ENCODE measurements at places on chromosomes 1 and 21.
A peak's percentile ranks its signal among the peaks of the same experiment; 100 is the strongest.

DNA sequence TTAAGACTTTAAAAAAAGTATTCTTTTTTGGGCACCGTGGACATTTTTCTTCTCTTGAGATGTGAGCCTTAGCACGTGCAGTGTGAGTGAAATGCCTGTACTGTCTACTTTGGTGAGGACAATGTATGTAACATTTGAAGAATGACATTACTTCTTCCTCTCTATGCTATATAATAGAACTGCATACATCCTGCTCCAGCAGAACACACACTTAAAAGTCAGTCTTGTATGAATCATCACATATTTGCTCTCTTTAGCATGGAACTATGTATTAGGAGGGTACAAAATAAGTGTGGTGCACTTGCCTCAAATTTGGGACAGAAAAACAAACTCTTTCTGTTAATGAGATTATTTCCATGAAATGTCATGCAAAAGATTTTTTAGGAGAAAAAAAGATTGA, 358.4 kb upstream of the SGIP1 start:
- H3K4me3 ChIP-seq, result no peak overlapping the region
- no peaks in the 10 kb centered on the region for H3K36me3 ChIP-seq
- DNase-seq, result no peak

DNA sequence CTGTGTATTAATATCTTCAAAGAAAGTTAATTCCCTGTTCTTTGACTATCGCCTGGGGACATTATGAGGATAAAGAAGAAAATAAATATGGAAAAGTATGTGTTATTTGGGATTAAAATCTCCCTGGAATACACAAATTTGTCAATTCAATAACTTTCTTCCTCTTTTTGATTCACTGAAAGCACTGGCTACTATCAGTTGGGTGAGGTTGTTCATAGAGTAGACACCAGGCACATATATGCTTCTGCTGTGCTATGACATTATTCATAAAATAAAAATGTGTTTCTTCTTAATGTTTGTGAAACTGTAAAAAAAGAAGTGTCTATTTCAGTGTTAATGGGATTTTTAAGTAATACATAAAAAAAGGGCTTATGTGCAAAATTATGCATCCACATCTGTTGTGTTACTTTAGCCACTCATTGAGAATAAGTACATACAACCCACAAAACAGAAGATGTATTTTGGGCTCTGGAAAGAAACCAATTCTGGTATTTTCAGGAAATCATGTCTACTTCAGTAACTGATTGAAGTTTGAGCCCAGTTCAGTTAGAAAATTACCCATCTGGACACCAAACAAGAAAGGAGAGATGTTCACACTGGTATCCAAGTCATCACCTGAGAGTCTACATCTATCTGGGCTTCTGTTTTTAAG, 169.4 kb downstream of the GABPA start:
- H3K36me3 ChIP-seq, result no peaks in the 10 kb centered on the region
- H3K4me3 ChIP-seq, result no peak overlapping the region
- H3K27me3 ChIP-seq, result no peaks in the 10 kb centered on the region
- H3K27ac ChIP-seq, result no peak overlapping the region

- no peak for DNase-seq
- no peak overlapping the region for H3K27ac ChIP-seq
- no peaks in the 10 kb centered on the region for H3K36me3 ChIP-seq
- H3K27me3 ChIP-seq, result peaks cover 43% of the 10 kb centered on the region
- H3K4me1 ChIP-seq, result no peaks in the 10 kb centered on the region
Observed at GRCh38 chr1:17246971-17247370, 1.9 kb upstream of the PADI3 start.

GRCh38 chr1:76705560-76705959, 161.7 kb upstream of the ST6GALNAC5 start:
- no peaks in the 10 kb centered on the region for H3K36me3 ChIP-seq
- H3K4me1 ChIP-seq, result no peaks in the 10 kb centered on the region
- DNase-seq, result no peak
- no peak overlapping the region for H3K4me3 ChIP-seq
- H3K27me3 ChIP-seq, result no peaks in the 10 kb centered on the region

- no peaks in the 10 kb centered on the region for H3K4me1 ChIP-seq
- no peaks in the 10 kb centered on the region for H3K36me3 ChIP-seq
- H3K4me3 ChIP-seq, result no peak overlapping the region
- H3K27ac ChIP-seq, result no peak overlapping the region
- H3K27me3 ChIP-seq, result no peaks in the 10 kb centered on the region
- no peak for DNase-seq
Observed at GRCh38 chr1:192506741-192507155, 68.8 kb upstream of the RGS1 start.

GRCh38 chr1:203672346-203672745, 45.7 kb downstream of the ATP2B4 start:
- H3K27me3 ChIP-seq, result no peaks in the 10 kb centered on the region
- H3K36me3 ChIP-seq, result no peaks in the 10 kb centered on the region
- peak; percentile 93 for DNase-seq
- H3K4me3 ChIP-seq, result no peak overlapping the region
- peaks cover 100% of the 10 kb centered on the region for H3K4me1 ChIP-seq
- peak overlapping the region; percentile 87 for H3K27ac ChIP-seq

DNA sequence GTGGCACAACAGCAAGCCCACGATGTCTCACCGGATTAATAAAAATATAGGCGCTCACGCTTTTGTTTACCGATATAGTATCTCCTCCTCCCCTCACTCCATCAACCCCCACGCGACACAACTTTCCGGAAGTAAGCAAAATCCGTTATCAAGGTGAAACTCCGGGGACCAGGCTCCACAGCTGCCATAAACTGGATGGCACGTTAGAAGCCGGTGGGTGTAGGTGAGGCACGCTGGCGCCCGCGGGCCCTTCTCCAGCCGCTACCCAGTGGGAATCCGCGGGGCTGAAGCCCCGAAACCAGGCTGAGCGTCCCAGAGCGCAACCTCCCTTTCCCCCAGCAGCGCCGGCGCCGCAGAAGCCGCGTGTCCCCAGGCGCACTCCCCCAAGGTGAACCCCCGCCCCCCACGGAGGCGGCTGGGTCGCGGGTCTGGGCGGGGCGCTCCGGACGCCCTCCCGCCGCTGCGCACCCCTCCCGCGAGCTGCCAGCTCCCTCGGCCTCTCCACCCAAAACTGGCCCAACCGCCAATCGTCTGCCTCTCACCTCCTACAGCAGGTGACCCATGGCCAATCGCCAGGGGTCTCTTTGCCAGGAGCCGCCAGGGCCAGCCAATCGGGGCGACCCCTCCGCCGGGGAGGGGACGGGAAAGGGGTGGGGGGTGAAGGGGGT, 112.4 kb downstream of the OSBPL9 start:
- no peaks in the 10 kb centered on the region for H3K36me3 ChIP-seq
- peaks cover 39% of the 10 kb centered on the region for H3K4me1 ChIP-seq
- peak; percentile 96 for DNase-seq

DNA sequence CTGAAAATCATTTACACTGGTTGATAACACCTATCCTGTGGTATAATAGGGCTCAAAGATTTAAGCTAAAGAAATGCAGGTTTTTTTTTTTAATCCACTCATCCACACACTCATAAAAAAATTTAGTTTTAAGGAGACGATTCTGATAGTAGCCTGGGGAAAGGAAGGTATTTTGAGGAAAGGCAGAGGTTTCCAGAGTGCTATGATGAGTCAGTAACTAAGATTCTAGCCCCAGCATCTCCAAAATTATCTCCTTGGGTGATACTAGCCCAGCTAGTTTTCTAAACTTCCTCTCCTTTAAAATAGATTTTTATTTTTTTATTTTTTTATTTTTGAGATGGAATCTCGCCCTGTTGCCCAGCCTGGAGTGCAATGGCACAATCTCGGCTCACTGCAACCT, 20.7 kb downstream of the ASAP3 start:
- DNase-seq, result no peak
- no peak overlapping the region for H3K4me3 ChIP-seq
- no peaks in the 10 kb centered on the region for H3K4me1 ChIP-seq
- no peaks in the 10 kb centered on the region for H3K36me3 ChIP-seq

GRCh38 chr1:177048314-177049069, 116.0 kb downstream of the ASTN1 start:
- H3K27me3 ChIP-seq, result no peaks in the 10 kb centered on the region
- H3K4me1 ChIP-seq, result no peaks in the 10 kb centered on the region
- no peak for DNase-seq

- peaks cover 35% of the 10 kb centered on the region for H3K36me3 ChIP-seq
- no peaks in the 10 kb centered on the region for H3K27me3 ChIP-seq
- no peak for DNase-seq
- H3K27ac ChIP-seq, result no peak overlapping the region
- H3K4me3 ChIP-seq, result no peak overlapping the region
- H3K4me1 ChIP-seq, result peaks cover 32% of the 10 kb centered on the region
Observed at GRCh38 chr1:226073184-226073950, 10.9 kb downstream of the H3-3A start.

- no peaks in the 10 kb centered on the region for H3K36me3 ChIP-seq
- no peak overlapping the region for H3K27ac ChIP-seq
- H3K27me3 ChIP-seq, result peaks cover 4% of the 10 kb centered on the region
- H3K4me1 ChIP-seq, result peaks cover 45% of the 10 kb centered on the region
- H3K4me3 ChIP-seq, result no peak overlapping the region
Observed at GRCh38 chr1:233340966-233341516, 13.5 kb downstream of the MAP3K21 start.

GRCh38 chr1:63917571-63918417, 144.0 kb downstream of the ROR1 start:
- H3K4me1 ChIP-seq, result peaks cover 67% of the 10 kb centered on the region
- H3K36me3 ChIP-seq, result no peaks in the 10 kb centered on the region
- H3K27me3 ChIP-seq, result no peaks in the 10 kb centered on the region
- no peak overlapping the region for H3K4me3 ChIP-seq
- H3K27ac ChIP-seq, result peak overlapping the region; percentile 56

GRCh38 chr1:73821520-73821919, 376.5 kb downstream of the LRRIQ3 start:
- no peak overlapping the region for H3K27ac ChIP-seq
- DNase-seq, result no peak
- H3K4me1 ChIP-seq, result no peaks in the 10 kb centered on the region
- no peaks in the 10 kb centered on the region for H3K27me3 ChIP-seq
- H3K4me3 ChIP-seq, result no peak overlapping the region
- no peaks in the 10 kb centered on the region for H3K36me3 ChIP-seq

GRCh38 chr1:40948741-40949443, 30.6 kb upstream of the CTPS1 start:
- H3K4me1 ChIP-seq, result peaks cover 16% of the 10 kb centered on the region
- peaks cover 9% of the 10 kb centered on the region for H3K27me3 ChIP-seq
- no peaks in the 10 kb centered on the region for H3K36me3 ChIP-seq
- H3K27ac ChIP-seq, result no peak overlapping the region

GRCh38 chr1:221138516-221138915, 259.3 kb downstream of the HLX start:
- H3K27me3 ChIP-seq, result no peaks in the 10 kb centered on the region
- H3K4me3 ChIP-seq, result no peak overlapping the region
- H3K27ac ChIP-seq, result no peak overlapping the region
- DNase-seq, result no peak
- H3K36me3 ChIP-seq, result no peaks in the 10 kb centered on the region
- no peaks in the 10 kb centered on the region for H3K4me1 ChIP-seq

DNA sequence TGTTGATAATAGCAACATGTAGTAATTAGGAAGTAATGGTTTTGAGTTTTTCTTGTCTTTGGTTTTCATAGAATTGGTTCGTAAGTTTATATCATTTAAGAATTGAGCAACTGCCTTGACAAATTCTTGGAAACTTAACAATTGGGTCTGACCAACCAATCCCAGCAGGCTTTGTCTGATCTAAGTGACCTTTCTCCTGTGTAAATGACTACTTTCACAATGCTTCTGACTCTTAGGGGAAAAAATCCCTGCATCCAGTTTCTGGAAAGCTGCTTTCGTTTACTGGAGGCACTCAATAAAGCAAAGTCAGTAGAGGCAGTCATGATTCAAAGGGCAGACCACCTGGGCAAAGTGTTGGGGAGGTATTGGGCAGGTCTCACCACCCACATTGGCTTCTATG, 303.6 kb upstream of the FAM78B start:
- H3K4me1 ChIP-seq, result no peaks in the 10 kb centered on the region
- no peak overlapping the region for H3K4me3 ChIP-seq
- no peak for DNase-seq
- H3K36me3 ChIP-seq, result no peaks in the 10 kb centered on the region
- no peak overlapping the region for H3K27ac ChIP-seq

- H3K27ac ChIP-seq, result peak overlapping the region; percentile 24
- DNase-seq, result no peak
- no peaks in the 10 kb centered on the region for H3K36me3 ChIP-seq
- no peaks in the 10 kb centered on the region for H3K27me3 ChIP-seq
- H3K4me1 ChIP-seq, result no peaks in the 10 kb centered on the region
Observed at GRCh38 chr1:40352126-40352525, 21.4 kb upstream of the SMAP2 start.

DNA sequence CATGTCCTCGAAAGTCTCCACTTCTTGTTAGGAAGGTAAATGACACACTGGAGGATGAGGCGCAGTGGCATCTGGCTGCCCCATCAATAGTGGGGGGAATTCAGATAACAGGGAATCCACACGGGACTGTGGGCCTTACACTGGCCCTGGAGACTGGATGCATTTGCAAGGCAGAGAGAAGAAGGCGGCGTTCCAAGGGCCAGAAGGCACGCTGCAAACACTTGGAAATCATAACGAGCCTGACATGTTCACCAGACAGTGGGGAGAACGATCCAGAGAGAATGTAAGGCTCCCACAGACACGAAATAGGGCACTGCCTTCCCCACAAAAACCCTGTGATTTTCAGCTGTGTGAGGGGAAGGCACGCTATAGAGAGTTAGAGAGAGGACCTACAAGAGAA, 70.5 kb downstream of the PGBD5 start:
- no peak for DNase-seq
- no peak overlapping the region for H3K27ac ChIP-seq
- H3K4me3 ChIP-seq, result no peak overlapping the region
- no peaks in the 10 kb centered on the region for H3K27me3 ChIP-seq
- no peaks in the 10 kb centered on the region for H3K4me1 ChIP-seq

- peak overlapping the region; percentile 89 for H3K27ac ChIP-seq
- peaks cover 56% of the 10 kb centered on the region for H3K36me3 ChIP-seq
- no peaks in the 10 kb centered on the region for H3K27me3 ChIP-seq
- H3K4me3 ChIP-seq, result no peak overlapping the region
- DNase-seq, result no peak
Observed at GRCh38 chr1:151001602-151002001, 5.1 kb downstream of the MINDY1 start.

DNA sequence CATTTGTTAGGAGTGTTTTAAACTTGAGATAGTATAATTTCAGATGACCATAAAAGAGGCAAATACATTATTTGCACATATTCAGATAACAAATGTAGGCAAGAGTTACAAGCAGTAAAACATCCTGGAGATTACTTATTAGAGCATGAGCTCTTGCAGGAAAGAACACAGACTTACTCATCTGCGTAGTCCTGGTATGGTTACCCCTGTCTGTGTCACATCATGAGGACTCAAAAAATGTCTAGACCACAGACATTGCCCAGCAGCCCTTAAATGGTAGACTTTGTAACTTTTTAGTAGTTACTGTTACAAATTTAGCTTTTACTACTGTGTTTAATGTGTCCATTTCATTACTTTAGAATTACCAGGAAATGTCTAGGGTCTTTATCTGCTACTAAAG, 12.8 kb downstream of the CACHD1 start:
- H3K36me3 ChIP-seq, result no peaks in the 10 kb centered on the region
- no peak overlapping the region for H3K27ac ChIP-seq
- H3K4me3 ChIP-seq, result no peak overlapping the region
- H3K27me3 ChIP-seq, result no peaks in the 10 kb centered on the region
- H3K4me1 ChIP-seq, result peaks cover 68% of the 10 kb centered on the region
